ENCODE measurements at places on chromosomes 7 and 10. TPM values are rescaled to one million over a fixed set of nuclear protein-coding genes. Genes with fewer than 3 reads are reported as not detected.

FOXP2 gene
- total RNA-seq, result not detected

SLC26A5 gene
- not detected for total RNA-seq

GRID1 gene
- total RNA-seq, result not detected

ERVW-1 gene
- not detected for total RNA-seq

EPC1 gene
- 218 TPM for total RNA-seq

AUTS2 gene
- total RNA-seq, result 32.4 TPM

VWDE gene
- 0.86 TPM for total RNA-seq

EIF4EBP2 gene
- total RNA-seq, result 53.1 TPM

AGK gene
- 28.6 TPM for total RNA-seq

GRCh38 chr10:31816318-31816717 lies 112.3 kb downstream of the ARHGAP12 start:
- H3K36me3 ChIP-seq, result peaks cover 14% of the 10 kb centered on the region
- no peak overlapping the region for H3K4me3 ChIP-seq

- H3K27ac ChIP-seq, result no peak overlapping the region
- no peaks in the 10 kb centered on the region for H3K4me1 ChIP-seq
- H3K4me3 ChIP-seq, result no peak overlapping the region
- H3K36me3 ChIP-seq, result no peaks in the 10 kb centered on the region
Measured at GRCh38 chr7:109552017-109552416, 982.3 kb downstream of the DNAJB9 start.

- no peak overlapping the region for H3K27ac ChIP-seq
- H3K36me3 ChIP-seq, result no peaks in the 10 kb centered on the region
- no peaks in the 10 kb centered on the region for H3K4me1 ChIP-seq
- no peak overlapping the region for H3K4me3 ChIP-seq
Measured at GRCh38 chr10:123097039-123097438, 38.7 kb upstream of the HMX3 start.

DNA sequence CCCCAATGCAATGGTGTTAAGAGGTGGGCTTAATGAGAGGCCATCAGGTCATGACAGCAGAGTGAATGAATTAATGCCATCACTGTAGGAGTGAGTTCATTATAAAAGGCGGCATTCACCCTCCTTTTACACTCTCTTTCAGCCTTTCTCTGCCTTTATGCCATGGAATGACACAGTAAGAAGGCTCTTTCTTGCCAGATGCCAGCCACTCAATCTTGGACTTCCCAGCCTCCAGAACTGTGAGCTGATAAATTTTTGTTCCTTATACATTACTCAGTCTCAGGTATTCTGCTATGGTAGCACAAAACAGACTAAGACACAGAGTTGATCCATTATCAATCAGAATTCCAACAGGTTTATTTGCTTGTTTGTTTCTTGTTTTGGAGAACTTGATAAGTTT lies 3.2 kb downstream of the TCAF1 start:
- no peak overlapping the region for H3K27ac ChIP-seq
- no peak overlapping the region for H3K4me3 ChIP-seq
- H3K36me3 ChIP-seq, result no peaks in the 10 kb centered on the region
- no peaks in the 10 kb centered on the region for H3K27me3 ChIP-seq
- peaks cover 16% of the 10 kb centered on the region for H3K4me1 ChIP-seq
- no peak for DNase-seq

DNA sequence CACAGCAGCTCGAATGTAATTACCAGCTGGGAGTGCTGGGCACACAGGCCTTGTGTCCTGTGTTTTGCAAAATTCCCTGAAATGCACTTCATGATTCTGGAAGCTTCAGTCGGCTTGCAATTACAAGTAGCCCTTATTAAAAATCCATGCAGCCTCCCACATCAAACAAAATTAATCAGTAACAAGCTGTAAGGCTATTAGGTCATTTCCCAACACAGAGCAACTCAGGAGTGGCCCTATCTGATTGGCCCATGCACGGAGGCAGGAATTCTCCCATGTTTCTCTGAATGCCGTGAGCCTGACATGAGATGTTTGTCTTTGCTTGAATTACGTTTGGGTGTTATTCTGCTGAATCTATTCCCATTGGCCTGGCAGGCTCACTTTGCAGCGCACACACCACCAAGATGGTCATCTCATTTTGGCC lies 36.9 kb downstream of the FOXL3 start:
- H3K27me3 ChIP-seq, result no peaks in the 10 kb centered on the region
- no peak overlapping the region for H3K27ac ChIP-seq
- no peak for DNase-seq
- H3K4me3 ChIP-seq, result no peak overlapping the region

DNA sequence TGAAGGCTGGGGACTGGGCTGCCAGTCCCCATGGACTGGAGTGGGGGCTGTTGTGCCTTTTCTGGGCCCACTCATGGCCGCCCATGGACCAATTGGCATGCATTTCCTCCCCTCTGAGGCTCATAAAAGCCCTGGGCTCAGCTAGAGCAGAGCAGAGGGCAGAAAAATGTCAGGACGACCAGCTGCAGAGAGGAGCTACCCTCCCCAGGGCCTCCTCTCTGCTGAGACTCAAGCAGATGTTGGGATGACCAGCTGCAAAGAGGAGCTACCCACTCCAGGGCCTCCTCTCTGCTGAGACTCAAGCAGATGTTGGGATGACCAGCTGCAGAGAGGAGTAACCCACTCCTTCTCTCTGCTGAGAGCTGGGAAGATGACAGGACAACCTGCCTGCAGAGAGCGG lies 20.3 kb upstream of the NUB1 start:
- no peaks in the 10 kb centered on the region for H3K36me3 ChIP-seq
- peaks cover 1% of the 10 kb centered on the region for H3K27me3 ChIP-seq
- no peak overlapping the region for H3K27ac ChIP-seq
- no peak overlapping the region for H3K4me3 ChIP-seq
- H3K4me1 ChIP-seq, result no peaks in the 10 kb centered on the region

DNA sequence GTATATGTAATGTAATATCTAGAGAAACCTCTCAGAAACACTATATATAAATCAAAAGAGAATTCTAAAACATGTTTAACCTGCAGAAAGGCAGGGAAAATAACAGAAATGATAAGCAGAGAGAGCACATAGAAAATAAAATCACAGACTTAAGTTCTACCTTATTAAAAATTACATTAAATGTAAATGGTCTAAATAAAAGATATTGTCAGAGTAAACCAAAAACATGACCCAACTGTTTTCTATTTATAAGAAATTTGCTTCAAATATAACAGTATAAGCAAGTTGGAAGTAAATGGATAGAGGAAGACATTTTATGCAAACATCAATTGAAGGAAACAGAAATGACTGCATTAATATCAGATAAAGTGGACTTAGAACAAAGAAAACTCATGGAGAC lies 43.4 kb downstream of the HECTD2 start:
- no peaks in the 10 kb centered on the region for H3K4me1 ChIP-seq
- H3K27ac ChIP-seq, result no peak overlapping the region
- no peaks in the 10 kb centered on the region for H3K36me3 ChIP-seq
- no peak for DNase-seq

GRCh38 chr10:69780077-69780476 lies 21.6 kb upstream of the COL13A1 start:
- no peak for DNase-seq
- no peak overlapping the region for H3K27ac ChIP-seq
- H3K27me3 ChIP-seq, result peaks cover 1% of the 10 kb centered on the region
- H3K4me1 ChIP-seq, result no peaks in the 10 kb centered on the region
- H3K36me3 ChIP-seq, result no peaks in the 10 kb centered on the region
- H3K4me3 ChIP-seq, result no peak overlapping the region

DNA sequence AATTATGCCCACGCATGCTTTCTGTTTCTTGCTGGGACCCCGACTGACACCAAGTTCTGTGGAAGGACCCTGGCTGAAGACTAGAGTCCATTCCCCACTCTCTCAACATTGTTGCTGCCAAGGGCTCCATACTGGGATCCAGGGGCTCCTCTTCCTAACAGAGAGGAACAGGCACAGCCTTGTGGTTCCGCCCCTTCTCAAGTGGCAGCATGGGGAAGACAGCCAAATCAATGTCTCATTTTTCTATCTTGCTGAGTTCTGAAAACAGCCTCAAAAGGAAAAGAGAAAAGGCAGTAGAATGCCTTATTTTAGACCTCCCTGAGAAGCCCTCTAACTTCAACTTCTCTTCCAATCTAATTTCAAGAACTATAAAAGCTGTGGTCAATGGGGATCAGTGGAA lies 23.7 kb upstream of the LAMB1 start:
- H3K27me3 ChIP-seq, result peaks cover 2% of the 10 kb centered on the region
- H3K36me3 ChIP-seq, result no peaks in the 10 kb centered on the region
- no peak overlapping the region for H3K27ac ChIP-seq
- no peak for DNase-seq

DNA sequence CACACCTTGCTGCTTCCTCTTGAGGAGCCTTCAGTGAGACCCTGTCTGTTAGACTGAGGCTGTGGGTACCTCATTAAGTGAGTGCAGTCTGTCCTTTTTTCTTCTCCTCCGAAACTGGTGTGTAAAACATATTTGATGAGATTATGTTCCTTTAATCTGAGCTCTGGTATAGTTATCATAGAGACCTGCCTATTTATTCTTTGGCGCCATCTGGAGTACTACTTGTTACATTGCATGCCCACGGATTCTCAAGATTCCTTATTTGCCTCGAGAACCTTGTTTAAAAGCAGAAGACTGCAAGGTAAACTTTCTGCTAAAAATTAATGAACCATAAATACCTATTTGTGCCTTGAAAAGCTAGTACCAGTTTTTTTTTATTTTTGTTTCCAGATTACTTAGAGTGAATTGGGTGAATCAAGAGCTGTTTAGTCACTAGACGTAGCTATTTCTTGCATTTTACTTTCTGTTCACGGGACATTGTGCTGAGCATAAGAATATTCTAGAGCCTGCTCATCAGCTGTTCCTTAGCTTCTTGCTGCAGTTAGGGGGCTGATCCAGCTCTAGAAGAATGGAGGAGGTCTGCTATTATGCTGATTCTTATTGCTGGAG lies 16.9 kb upstream of the STMP1 start:
- no peaks in the 10 kb centered on the region for H3K27me3 ChIP-seq
- H3K4me1 ChIP-seq, result no peaks in the 10 kb centered on the region
- H3K36me3 ChIP-seq, result peaks cover 71% of the 10 kb centered on the region
- no peak overlapping the region for H3K4me3 ChIP-seq
- no peak for DNase-seq
- H3K27ac ChIP-seq, result no peak overlapping the region

DNA sequence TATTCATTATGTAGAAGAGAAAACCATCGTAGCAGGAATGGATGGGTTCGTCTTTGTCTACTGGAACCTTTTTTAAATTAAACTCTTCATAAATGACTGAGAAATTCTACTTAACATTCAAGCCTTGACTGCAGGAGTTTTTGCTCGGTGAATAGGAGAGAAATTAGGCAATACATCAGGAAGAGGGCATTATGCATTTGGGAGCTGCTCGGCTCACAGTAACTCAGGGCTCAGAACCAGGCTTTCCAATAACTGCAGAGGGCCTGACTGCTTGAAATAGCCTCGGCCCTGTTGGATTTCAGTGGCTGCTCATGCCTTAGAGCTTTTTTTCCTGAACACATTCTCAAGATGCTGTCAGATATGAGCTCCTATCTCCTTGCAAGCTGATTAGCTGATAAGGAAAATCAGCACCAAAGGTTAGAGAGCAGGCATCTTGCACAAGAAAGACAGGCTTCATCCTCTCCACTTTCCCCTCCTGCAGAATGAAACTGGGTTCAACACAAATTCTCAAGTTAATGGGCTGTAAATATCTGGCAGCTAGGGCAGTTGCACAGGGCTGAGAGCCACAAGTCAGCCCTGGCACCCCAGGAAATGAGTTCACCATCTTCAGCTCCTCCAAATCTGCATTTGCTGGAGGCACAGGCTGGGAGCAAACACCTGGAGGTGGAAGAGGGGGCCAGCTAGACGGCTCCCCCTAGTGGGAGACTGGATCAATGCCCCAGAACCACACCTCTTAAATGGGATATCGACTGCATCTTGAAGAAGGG lies 24.3 kb downstream of the TECTB start:
- H3K27me3 ChIP-seq, result peaks cover 5% of the 10 kb centered on the region
- H3K36me3 ChIP-seq, result no peaks in the 10 kb centered on the region
- no peak overlapping the region for H3K4me3 ChIP-seq
- DNase-seq, result peak; percentile 3
- H3K4me1 ChIP-seq, result no peaks in the 10 kb centered on the region

GRCh38 chr10:93573051-93573909 lies 6.8 kb downstream of the FFAR4 start:
- no peak overlapping the region for H3K4me3 ChIP-seq
- peaks cover 7% of the 10 kb centered on the region for H3K27me3 ChIP-seq
- no peak for DNase-seq
- H3K27ac ChIP-seq, result no peak overlapping the region
- H3K4me1 ChIP-seq, result no peaks in the 10 kb centered on the region

- no peak overlapping the region for H3K27ac ChIP-seq
- H3K36me3 ChIP-seq, result peaks cover 53% of the 10 kb centered on the region
- DNase-seq, result no peak
- peaks cover 19% of the 10 kb centered on the region for H3K4me1 ChIP-seq
- no peaks in the 10 kb centered on the region for H3K27me3 ChIP-seq
- no peak overlapping the region for H3K4me3 ChIP-seq
Measured at GRCh38 chr7:100686201-100686821, 7.7 kb downstream of the GIGYF1 start.

DNA sequence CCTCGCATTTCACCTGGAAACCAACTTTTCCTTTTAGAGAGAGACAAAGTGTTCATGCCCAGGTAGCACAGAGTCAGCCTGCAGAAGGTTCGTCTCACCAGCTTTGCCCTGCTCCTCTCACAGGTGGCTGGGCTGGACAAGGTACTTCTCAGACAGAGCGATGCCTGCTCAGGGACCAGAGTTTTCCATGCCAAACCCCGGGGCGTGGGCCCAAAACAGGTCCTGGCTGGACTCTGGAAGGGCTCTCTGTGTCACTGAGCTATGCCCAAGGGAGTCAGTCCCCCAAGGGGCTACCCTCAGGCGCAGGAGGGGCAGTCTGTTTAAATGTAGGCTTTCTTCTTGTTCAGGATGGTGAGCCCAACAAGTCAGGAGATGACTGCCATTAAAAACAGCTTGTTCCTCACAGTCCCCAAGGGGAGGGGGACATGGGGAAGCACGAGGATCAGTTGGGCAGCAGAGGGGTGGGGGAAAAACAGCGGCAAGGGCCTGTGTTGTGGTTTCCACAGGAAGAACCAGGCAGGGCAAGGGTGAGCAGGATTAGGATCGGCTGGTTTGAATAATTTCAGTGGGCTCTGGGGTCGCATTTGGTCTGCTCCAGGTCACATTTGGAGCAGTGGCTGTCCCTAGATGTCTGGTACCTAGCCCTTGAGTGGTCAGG lies 55.5 kb upstream of the FIGNL1 start:
- H3K4me1 ChIP-seq, result no peaks in the 10 kb centered on the region
- no peak overlapping the region for H3K27ac ChIP-seq
- no peak overlapping the region for H3K4me3 ChIP-seq
- H3K36me3 ChIP-seq, result no peaks in the 10 kb centered on the region
- DNase-seq, result no peak

- H3K4me3 ChIP-seq, result no peak overlapping the region
- H3K4me1 ChIP-seq, result no peaks in the 10 kb centered on the region
- no peaks in the 10 kb centered on the region for H3K36me3 ChIP-seq
- DNase-seq, result no peak
Measured at GRCh38 chr7:142774826-142775225, 4.1 kb downstream of the PRSS2 start.
